ENCODE measurements at places on chromosomes 6 and 20.

- no peak for DNase-seq
These were observed 42.8 kb downstream of the GFOD1 start for GRCh38 chr6:13444604-13445003.

- no peak for DNase-seq
These were observed 12.4 kb downstream of the MAFB start for GRCh38 chr20:40676491-40677269.

DNA sequence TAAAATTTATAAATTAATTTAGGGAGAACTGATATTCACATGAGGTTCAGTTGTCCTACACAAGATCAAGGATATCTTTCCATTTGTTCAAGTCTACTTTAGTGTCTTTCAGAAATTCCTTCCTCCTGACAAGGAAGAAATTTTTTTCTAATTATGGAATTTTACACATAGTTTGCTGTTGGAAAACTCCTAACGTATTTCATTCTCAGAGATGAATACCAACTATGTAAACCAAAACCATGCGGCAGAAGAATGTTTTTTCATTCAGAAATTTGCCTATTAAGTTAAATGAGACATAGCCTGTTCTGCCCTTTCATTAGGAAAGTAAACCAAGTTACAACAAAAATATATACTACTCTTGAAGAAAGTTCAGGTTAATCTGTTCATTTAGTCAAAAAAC lies 111.2 kb upstream of the PRDM1 start:
- no peak for DNase-seq

DNA sequence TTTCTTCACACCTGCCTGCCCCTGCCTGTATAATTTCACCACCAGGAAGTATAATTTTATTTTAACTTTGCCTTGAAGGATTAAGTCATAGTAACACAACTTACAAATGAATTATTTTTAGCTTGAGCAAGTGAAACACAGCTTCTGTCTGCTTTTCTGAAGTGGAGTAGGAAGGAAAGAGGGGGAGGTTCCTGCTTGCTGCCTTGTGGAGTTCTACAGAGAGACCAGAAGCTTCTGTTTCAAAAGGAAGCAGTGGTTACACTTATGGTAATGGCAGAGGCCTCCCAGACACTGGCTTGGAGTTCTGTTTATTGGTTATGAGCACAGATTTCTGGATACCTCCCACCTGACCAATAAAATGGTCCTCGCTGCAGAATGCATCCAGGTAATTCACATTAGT lies 159.6 kb downstream of the TMEM200A start:
- no peak for DNase-seq

GRCh38 chr6:135043846-135044245 lies 10.8 kb downstream of the HBS1L start:
- no peak for DNase-seq

DNA sequence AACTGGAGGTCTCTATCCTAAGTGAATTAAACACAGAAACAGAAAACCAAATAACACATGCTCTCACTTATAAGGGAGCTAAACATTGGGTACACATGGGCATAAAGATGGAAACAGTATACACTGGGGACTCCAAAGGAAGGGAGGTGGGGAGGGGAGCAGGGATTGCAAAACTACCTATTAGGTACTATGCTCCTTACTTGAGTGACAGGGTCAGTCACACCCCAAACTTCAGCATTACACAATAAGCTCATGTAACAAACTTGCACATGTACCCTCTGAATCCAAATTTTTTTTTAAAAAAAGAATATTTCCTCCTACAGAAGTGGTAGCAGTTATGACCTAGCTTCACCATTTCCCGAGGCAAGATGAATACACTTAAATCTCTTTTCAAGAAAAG lies 49.5 kb upstream of the MYLIP start:
- no peak for DNase-seq

GRCh38 chr20:61014491-61014890 lies 237.6 kb upstream of the CDH4 start:
- no peak for DNase-seq

DNA sequence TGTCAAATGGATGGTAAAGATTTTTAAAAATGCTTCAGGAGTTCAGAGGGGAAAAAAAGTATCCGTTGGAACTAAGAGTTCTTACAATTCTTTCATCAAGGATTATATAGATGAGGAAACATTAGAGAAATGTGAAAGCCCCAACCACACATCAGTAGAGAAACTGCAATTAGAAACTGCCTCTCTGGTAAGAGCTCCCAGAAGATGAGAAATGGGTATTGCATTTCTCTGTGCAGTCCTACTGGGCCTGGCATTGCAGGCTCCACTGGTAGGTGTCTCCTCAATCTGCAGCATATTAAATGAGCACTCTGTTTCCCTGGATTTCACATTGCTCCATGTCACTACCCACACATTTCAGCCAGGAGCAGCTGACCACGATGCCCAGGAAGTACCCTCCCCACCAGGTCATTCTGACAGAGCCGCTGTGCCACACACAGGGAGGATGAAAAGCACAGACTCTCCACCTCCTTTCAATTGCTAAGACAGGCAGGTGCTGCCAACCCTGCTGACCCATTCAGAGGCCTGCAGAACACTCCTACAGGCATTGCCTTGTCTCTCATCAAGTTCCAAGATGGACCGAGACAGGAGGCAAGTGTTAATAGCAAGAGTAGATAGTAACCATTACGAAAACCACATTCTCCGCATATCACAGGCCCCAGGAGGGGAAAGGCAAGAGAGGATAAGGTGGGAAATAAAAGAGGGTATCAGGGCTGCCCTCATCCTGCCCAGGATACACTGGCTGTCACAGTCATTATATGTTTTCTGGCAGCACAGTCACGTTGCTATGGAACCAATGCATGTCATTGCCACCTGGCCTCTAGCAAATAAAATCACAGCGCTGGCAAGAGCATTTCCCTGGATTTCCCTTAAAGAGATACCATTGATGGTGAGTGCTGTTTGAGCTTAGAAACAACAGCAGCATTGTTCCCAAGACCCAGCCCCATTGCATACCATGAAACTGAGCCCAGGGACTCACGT lies 241.7 kb downstream of the ATXN1 start:
- DNase-seq = no peak

DNA sequence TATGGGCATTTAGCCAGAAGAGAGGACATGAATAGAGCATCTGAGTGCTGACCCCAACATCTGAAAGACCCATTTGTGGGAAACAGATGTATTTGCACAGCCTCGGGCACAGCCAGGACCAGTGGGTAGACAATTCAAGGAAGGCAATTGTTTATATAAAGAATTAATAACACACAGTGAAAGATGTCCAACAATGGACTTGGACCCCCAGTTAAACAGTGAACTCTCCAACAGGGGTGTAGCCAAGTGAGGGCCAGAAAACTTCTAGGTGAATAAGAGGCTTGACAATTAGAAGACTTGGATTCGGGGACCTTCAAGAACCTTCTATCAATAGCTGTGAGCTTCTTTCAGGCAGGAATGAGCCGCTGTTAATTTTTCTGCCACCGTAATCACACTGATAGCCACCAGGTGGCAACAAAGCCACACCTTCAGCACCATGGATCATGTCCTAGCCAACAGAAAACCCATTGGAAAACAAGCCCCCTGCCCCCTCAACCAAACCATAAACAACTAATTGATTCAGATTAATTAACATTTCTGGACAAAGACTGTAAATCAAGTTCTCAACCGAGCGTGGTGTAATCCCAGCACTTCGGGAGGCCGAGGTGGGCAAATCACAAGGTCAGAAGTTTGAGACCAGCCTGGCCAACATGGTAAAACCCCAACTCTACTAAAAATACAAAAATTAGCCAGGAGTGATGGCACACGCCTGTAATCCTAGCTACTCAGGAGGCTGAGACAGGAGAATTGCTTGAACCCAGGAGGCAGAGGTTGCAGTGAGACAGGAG lies 8.8 kb upstream of the SRSF6 start:
- DNase-seq = peak; percentile 31

DNA sequence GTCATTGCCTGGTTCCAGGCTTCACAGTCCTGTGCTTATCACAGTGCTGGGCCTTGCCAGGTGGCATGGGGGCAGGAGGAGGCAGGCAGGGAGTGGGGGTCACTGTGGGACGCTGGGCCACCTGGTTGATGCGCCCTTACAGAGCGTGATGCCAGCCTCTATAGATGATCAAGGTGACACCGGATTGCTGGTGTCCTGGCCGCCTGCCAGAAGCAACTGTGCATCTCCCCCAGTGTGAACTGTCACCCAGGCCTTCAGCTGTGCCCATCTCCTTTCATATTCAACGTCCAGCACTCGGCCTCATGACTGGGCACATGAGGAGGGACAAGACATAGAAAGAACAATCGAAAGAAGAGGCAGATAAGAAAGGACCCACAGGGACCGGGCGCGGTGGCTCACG lies 318.9 kb downstream of the TAF4 start:
- no peak for DNase-seq

- DNase-seq = no peak
These were observed 4.6 kb upstream of the PFDN4 start for GRCh38 chr20:54203281-54203680.

DNA sequence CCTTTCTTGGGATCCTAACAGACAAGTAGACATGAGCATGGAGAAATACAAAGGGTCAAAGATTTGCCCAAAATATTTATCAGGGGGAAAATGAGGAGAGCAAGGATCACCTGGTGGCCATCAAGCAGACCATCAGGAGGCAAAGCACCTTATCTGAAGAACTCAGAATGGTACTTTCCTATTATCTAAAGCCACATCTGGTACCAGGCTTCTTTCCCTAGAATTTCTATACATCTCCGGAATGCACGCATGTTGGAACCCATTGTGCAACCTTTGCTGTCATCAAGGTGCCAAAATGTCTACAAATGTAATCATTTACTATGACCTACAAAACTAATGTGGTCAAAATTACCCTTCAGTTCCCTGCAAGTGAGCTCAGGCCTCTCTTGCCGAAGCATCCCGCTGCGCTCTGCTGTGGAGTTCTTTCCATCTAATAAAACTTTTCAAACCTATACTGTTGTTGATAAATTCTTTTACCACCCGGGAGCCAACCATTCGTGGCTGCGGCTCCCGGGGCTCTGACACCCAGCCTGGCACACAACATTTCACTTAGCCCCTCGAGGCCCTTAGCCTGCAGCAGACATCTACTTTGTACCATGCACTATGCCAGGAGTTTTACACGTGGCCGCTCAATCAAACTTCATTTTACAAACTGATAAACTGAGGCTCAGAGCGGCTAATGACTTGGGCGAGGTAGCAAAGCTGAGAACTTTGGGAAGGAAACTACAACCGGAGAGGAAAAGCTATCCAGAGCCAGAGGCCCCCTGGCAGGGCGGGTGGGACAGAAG lies 3.8 kb upstream of the CPXM1 start:
- DNase-seq = no peak

GRCh38 chr6:80440496-80441115 lies 334.1 kb downstream of the BCKDHB start:
- no peak for DNase-seq

GRCh38 chr6:7672066-7673062 lies 53.5 kb upstream of the BMP6 start:
- no peak for DNase-seq

GRCh38 chr20:36886859-36887751 lies 11.2 kb downstream of the TLDC2 start:
- DNase-seq = peak; percentile 89

DNA sequence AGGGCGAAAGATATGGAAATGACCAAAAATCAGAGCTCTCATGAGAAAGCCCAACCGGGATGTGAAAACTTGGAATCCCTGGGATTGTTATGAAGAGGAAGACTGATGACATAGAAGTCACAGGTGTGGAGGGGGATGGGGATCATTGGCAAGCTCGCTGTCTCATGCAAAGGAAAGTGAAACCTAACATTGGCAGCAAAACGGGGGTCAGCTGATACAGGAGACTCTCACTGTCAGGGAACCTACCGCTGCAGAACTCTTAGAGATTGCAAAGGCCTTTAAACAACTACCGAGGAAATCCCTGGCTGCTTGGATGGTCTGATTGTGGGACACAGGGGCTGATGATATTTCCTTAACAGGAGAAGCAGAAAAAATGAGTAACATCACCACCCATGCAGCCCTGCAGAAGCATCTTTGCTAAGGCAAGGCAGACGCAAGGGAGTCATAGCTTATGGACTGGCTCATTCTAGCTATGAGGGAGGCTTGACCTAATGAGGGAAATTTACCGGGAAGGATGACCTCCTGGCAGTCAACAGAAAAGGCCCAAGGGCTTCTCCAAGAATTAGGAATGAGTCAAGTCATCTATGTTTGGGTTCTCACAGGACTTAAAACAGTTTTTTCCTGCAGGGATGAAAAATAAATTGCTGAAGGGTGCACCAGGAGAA lies 7.0 kb downstream of the MUC21 start:
- DNase-seq = no peak

DNA sequence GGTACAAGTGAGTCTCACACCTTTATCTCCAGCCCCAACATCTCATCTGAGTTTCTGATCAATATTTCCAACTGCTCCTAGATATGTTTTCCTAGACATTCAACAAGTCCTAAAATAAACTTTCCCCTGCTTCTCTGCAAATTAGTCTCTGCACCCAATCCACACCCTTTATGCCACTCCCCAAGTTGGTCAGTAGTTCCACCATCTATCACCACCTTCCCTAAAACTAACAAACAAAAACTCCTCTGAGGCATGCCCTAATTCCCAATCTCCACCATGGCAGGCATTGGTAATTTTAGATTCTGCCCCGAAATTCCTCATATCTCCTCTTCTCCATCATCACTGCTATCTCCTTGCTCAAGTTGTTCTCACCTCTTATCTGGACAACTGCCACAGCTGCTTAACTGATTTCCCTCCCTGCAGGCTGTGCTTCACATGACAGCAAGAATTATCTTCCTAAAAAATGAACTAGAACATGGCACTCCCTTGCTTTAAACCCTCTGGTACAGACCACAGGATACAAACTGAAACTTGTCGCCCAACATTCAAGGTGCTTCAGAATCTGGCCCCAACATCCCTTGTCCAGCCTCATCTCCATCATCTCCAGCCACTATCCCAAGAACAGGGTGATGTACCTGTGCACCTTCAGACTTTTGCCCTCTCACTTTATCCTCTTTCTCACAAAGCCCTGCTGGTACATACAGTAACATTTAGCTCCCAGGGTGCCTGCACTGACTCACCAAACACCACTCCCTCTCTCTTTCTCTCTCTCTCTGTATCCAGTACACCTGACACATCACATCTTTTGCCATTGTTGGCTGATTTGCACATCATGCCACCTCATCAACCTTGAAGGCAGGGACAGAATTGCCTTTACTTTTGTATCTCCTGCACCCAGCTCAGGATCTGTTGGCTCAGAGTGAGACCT lies 55.5 kb downstream of the ZHX3 start:
- no peak for DNase-seq

- DNase-seq = peak; percentile 56
These were observed 24.1 kb downstream of the STK4 start for GRCh38 chr20:44990425-44990824.

All from activated naive CD8-positive, alpha-beta T cell treated with anti-CD3 and anti-CD28 coated beads, Interleukin-2, amount 50 U/mL, for 24 hours (primary cell).